ENCODE measurements at places on chromosomes 11 and 22.

GRCh38 chr22:28915969-28916368 lies 32.6 kb downstream of the ZNRF3 start:
- DNase-seq, result no peak

- no peak for DNase-seq
These were observed 2.4 kb downstream of the MYRF start for GRCh38 chr11:61754534-61755482.

DNA sequence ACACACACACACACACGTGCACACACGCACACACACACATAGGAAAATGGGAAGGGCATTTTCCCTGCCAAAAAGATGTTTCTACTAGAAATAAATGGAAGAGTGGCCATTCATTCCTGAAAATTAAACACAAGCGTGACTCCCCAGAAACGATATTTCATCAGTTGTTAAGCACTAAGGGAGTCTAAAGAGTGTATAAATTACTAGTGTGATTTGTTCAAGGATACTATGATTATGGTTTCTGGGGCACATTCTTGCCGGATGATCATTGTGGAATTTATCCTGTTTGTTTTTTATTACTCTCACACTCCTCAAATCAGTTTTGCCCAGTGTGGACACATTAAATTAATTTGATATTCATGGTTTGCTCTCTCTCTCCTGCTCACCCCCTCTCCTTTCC lies 16.4 kb upstream of the AMOTL1 start:
- DNase-seq, result no peak

DNA sequence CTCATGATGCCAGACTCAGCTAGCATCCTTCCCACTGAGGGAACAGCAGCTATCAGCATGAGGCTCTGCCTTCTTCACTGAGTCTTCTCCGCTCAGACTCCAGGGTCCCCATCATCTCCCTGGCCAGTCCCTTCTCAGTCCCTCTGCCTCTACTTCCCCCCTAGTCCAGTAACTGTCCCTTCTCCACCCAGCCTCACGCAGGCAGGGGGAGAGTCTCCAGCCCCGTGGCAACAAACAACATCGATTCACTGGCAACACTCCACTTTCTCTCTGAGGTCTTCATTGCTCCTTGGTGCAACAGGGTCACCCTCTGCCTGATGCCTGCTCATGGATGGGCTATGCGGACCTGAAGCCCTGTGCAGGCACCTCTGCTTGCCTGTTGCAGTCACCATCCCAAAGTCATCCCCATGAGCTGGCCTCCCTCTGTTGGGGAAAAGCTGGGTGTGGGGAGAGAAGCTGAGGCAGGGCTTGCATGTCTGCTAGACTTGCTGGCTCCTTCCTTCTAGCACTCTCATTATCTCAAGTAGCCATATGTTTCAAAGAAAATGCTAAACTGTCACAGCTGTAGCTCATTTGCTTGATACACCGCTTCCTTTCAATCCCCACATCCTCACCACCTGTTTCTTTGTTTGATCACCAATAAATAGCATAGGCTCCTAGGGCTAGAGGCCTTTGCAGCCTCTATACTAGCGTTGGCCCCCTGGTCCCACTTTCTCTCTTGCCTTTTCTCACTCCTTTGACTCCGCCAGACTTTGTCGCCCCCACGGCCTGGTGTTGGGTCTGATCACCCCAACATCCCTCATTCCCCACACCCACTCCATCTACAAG lies 4.3 kb upstream of the BCR start:
- DNase-seq, result no peak

GRCh38 chr11:44793350-44794090 lies 66.8 kb downstream of the TSPAN18 start:
- DNase-seq, result no peak

- no peak for DNase-seq
These were observed 31.7 kb downstream of the ALG12 start for GRCh38 chr22:49886346-49887063.

DNA sequence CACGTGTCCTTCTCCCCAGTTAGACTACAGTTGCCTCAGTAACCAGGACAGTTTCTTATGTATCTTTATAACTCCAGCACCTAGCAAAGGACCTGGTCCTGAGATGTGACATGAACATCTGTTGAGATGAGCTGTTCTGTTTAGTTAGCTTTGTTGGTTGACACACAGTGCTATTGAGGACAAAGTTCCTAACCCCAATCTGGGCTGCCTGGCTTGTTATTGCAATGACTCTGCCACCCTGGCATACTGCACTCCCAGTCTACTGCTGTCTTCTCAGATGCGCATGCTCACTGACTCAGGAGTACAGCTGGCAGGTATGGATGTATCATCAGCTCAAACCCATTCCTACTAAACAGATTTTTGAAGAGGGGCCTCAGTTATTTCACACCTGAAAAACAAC lies 7.4 kb downstream of the DESI1 start:
- no peak for DNase-seq

DNA sequence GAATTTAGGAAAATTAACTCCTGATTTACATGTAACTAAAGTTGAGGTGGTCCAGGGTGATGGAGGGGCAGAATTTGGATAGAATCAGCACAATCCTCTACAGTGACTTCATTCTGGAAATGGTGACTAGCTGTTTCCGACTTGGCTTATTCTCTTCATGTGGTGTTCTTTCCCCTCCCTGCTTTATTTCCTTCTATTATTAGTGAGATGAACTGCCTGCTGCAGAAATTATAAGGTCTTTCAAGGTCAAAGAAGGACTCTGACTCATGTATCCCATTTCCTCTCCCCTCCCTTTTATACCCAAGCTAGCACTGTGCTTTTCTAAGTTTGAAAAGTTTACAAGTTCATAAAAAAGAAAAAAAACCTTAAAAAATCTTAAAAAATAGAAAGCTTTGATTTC lies 12.2 kb upstream of the MRPL17 start:
- no peak for DNase-seq

- DNase-seq, result no peak
These were observed 806.2 kb downstream of the TBC1D22A start for GRCh38 chr22:47568700-47569099.

- no peak for DNase-seq
These were observed 92.2 kb downstream of the LUZP2 start for GRCh38 chr11:24589064-24589463.

GRCh38 chr11:126488591-126489370 lies 133.3 kb downstream of the ST3GAL4 start:
- DNase-seq, result no peak

Data from stimulated activated CD4-positive, alpha-beta T cell treated with anti-CD3 and anti-CD28 coated beads, TNF-alpha, amount 100 ng/mL, for 1 hour (primary cell).